ENCODE measurements at places on chromosomes 1 and 21.

- peak; percentile 14 for DNase-seq
These were observed 147.3 kb upstream of the CD34 start for GRCh38 chr1:208058267-208058666.

DNA sequence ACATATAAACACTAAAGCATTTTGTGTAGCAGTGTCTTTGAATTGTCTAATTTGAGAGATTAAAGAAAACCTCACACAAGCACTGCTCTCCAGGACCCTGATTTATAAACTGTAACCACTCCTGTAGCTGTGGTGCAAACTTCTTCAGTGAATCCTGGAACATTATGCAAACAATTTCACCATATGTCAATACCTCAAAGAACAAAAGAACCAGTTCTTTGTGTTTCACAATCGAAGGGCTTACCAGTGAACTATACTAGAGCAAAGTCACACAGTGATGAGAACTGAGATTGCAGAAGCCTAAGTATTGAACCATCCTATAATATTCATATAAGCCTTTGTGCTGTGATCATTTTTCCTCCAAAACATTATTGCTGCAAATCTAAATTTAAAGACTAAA is 21.5 kb downstream of the DPH5 start:
- peak; percentile 14 for DNase-seq

DNA sequence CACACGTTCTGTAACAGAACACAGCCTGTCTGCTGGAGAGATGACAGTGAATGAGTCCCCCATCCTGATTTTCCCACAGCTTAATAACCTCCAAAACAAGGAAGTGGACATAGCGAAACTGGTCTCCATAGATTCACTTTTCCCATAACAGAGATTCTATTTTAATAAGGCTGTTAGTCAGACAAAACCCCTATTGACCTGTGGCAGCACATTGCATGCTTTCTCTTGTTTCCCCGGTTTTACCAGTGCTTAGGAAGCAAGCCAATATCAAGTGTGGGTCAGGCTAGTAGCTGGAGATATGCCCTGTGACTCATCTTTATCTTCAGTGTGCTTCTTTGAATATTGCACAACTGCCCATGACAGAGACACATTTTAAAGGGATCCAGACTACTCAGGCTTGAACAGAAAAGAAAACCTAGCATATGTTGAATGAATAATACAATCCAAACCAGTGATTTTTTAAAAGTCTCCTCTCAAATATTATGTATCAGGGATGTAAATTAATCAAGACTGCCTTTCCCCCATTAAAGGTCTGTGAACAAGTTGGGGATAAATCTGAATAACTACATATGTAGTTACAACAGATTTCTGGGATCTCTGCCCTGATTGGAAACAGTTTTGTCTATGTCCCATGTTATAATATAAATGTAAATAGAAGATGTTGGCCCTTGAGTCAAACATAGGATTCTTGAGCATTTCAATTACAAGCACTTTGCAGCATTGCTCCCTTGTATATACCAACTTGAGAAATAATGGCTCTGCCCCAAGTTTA is 11.9 kb upstream of the CLDN8 start:
- DNase-seq: peak; percentile 97

DNA sequence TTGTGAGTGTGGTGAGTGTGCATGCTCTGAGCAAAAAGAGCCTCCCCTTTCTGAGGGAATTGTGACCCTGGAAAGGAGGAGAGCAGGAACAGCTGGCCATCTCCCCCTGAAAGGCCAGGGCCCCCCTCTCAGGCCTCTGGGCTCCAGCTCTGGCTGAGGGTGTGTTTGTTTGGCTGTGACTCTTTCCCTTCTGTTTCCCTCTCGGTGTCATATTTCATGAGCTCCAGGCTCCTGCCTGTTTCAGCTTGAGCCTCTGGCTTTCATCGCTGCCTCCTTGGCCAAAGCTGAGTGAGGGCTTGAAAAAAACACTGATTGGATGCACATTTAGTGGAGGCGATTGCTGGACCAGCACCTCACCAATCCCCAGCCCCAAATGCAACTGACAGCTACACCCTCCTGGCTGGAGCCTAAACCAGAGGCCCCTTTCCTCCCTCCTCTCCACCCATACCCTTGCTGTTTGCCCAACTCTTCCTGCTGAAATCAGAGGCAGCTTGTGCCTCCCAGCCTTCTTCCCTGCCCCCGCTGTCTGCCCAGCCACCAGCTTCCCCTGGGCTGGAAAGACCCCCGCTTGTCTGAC is 64.1 kb downstream of the DDR2 start:
- DNase-seq: peak; percentile 83

- no peak for DNase-seq
These were observed 2151.6 kb downstream of the MRPL39 start for GRCh38 chr21:23455676-23456075.

- no peak for DNase-seq
These were observed 4.0 kb downstream of the CLIC4 start for GRCh38 chr1:24749252-24749651.

GRCh38 chr1:193457676-193458075 is 271.3 kb upstream of the B3GALT2 start:
- peak; percentile 27 for DNase-seq

DNA sequence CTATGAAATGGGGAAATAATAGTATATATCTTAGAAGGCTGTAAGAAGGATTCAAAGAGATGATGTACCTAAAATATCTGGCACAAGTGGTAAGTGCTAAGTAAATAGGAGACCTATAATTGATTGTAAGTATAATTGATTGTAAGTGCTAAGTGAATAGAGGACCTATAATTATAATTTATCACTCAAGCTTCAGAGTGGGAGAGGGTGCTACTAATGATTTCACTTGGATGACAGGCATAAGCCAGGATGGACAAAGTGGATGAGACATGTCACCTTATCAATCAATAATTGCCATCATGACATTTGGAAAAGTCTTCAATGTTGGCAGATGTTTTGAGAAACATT is 11.2 kb downstream of the RCAN1 start:
- no peak for DNase-seq

DNA sequence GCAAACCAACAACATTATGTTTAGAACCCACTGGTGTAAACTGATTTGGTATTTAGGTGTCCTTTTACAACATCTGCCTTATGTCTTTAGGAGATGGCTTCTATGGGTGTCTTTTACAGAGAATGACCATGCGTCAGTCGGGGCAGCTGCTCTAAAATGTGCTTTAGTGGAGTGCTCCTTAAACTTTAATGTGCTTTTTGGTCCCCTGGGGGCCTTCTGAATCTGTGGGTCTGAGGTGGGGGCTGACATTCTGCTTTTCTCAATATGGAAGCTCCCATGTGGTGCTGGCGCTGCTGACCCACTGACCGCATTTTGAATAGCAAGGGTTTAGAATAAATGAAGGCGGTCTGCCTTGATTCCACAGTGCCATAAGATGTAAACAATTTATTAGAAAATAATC is 173.2 kb upstream of the B3GALT2 start:
- DNase-seq: no peak

- no peak for DNase-seq
These were observed 24.0 kb upstream of the LRRC3 start for GRCh38 chr21:44431300-44431699.

GRCh38 chr1:222525951-222526350 is 22.0 kb downstream of the HHIPL2 start:
- no peak for DNase-seq

DNA sequence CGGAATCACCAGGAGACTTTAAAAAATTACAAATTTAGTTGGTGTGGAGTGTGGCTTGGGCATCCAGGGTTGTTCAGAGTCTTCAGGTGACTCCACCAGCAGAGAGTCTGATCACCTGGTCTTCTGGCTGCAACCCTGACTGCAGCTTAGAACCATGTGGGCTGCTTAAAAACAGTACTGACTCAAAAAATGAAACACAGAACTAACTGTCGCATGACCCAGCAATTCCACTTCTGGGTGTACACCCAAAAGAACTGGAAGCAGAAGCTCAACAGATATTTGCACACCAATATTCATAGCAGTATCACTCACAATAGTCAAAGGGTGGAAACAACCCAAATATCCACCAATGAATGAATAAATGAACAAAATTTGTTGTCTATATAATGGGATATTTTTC is 17.3 kb downstream of the TLR5 start:
- DNase-seq: no peak

DNA sequence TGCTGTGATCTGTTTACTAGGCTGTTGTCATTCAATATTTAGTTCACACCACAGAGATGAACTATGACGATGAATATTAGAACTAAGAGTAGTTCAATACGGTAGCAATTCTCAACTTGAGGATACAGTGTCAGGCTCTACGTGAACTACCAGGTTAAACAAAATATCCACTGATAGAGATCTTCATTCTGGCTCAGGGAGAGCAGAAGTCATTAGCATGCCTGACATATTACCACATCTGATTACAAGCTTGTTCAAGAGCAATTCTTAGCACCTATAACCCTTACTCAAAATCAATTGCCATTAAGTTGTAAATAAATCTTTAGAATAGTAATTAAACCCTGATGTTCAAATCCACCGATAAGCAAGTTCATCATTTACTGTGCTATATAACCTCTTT is 207.2 kb downstream of the CHRM3 start:
- no peak for DNase-seq

DNA sequence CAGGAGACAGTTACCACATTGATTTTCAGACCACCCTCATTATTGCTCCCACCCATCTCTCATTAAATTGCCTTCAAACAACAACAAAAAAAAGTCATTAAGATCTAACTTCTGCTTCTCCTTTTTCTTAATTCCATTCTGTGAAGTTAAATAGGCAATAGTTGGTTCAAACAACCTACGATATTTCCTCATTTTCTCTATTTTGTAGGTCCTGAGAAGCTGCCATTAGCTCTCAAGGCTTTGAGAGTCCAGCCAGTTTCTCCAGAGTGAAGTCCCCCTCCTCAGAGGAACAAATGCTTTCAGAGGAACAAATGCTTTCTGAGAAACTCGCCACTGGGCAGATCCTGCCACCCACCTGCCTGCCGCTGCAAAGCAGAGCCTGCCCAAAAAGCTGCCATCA is 125.6 kb downstream of the ETS2 start:
- DNase-seq: no peak

DNA sequence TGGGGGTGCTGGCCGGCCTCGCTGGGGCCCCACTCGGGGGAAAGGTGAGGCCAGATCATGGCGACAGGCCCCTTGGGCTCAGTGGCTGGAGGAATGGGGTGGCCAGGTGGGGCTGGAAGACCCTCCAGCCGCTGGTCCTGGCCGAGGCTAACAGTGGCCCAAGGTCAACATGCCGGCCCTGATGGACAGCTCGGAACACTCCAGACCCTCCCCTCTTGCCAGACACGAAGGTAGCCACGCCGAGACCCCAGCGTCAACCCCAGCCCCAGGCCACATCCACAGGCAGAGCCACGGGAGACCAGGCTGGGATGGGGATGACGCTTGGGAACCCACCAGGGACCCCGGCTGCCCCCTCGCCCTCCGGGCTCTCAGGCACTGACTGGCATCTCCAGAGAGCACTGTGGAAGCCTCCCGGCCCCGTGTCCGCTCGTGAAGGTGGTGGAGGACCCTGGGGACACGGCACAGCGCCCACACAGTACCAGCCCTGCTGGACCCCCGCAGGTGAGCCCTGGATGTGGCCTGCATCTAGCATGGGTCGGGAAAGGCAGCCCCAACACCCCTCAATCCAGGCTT is 905 bp upstream of the C1QTNF12 start:
- DNase-seq: no peak

DNA sequence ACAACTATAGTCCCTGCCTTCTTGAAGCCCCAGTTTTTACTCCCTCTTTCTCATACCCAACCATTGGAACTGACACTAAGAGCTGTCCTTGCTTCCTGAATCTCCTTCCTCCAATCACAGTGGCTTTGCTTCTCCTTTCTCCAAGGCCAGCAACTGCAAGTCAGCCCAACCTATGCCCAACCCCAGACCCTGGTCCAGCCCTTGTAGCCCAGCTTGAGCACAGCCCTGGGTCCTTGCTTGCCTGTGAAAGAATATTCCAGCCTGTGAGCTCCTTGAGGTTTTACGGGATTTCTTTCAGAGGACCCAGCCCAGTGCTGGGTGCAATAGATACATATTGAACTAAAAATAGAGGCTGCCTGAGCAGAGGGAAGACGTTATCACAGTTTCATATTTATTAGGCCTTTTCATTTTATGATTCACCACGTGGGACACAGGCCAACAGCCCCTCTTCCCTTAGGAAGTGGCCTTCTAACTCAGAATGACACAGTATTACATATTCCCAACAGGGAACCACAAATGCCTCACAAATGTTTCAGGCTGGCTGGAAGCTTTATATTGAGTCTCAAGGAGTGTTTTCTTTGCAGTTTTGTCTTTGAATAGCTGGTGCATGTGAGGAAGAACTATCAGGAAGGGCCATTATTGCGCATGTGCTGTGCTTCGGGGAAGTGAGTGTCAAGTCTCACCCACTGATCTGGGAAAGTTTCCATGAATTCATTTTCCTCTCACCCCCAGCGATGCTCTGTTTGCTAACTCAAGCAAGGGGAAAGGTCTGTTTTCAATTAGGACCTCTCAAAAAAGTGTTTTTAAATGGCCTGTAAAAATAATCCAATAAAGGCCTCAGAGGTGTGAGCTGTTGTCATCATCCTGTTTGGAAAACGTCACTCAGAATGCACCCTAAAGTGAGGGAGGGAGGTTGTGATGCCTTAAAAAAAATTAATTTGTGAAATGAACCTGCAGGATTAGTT is 92.3 kb upstream of the NFIA start:
- DNase-seq: peak; percentile 98

GRCh38 chr21:39156024-39156423 is 27.2 kb downstream of the PSMG1 start:
- peak; percentile 70 for DNase-seq

DNA sequence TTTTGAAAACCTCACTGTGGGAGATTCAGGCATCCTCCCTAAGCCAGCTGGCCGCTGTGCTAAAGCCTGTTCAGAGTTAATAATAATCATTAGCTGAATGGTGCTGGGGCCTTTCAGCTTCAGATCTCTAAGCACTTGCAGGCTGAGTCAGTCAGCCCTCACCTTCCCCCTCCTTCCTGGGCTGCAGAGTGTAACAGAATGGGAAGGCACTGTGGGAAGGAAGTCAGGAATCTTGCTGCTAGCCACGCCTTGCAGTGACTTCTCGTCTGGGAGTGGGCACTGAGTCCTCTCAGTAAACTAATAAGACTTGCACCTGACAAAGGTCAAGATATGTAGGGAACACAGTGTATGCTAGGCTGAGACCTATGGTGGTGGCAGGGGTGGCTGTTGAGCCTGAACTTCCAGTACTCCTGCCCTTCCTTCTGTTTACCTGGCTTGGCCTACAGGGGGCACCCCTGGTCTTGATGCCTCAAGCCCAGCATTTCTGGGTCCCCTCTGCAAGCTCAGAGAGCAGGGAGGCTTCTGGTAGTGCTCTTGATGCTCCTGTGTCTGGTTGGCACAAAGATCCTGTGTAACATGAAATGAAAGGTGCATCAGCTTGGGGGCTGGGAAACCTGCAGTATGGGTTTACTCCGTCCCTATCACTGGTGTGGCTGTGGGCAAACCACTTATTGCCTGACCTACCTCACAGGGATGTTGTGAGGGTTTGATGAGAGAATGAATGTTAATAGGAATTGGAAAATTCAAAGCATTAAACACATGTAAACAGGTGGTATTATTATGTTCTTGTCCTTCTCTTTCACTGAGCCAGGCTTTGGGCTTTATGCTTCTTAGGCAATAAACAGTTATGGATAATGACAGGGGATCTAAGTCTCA is 6.0 kb downstream of the CYB561D1 start:
- peak; percentile 53 for DNase-seq

- no peak for DNase-seq
These were observed 17.1 kb downstream of the LRIG2 start for GRCh38 chr1:113090051-113090450.

- peak; percentile 53 for DNase-seq
These were observed 235.3 kb upstream of the C1orf105 start for GRCh38 chr1:172185211-172185610.
